ENCODE measurements at places on chromosomes 13 and 19.

DNA sequence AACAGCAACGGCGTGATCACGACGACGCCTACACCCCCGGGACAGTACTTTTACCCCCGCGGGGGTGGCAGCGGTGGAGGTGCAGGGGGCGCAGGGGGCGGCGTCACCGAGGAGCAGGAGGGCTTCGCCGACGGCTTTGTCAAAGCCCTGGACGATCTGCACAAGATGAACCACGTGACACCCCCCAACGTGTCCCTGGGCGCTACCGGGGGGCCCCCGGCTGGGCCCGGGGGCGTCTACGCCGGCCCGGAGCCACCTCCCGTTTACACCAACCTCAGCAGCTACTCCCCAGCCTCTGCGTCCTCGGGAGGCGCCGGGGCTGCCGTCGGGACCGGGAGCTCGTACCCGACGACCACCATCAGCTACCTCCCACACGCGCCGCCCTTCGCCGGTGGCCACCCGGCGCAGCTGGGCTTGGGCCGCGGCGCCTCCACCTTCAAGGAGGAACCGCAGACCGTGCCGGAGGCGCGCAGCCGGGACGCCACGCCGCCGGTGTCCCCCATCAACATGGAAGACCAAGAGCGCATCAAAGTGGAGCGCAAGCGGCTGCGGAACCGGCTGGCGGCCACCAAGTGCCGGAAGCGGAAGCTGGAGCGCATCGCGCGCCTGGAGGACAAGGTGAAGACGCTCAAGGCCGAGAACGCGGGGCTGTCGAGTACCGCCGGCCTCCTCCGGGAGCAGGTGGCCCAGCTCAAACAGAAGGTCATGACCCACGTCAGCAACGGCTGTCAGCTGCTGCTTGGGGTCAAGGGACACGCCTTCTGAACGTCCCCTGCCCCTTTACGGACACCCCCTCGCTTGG is 966 bp downstream of the JUNB start:
- DNase-seq, result peak; percentile 85

- DNase-seq, result no peak
Observed at GRCh38 chr19:6848986-6849385, 38.4 kb upstream of the ADGRE1 start.

DNA sequence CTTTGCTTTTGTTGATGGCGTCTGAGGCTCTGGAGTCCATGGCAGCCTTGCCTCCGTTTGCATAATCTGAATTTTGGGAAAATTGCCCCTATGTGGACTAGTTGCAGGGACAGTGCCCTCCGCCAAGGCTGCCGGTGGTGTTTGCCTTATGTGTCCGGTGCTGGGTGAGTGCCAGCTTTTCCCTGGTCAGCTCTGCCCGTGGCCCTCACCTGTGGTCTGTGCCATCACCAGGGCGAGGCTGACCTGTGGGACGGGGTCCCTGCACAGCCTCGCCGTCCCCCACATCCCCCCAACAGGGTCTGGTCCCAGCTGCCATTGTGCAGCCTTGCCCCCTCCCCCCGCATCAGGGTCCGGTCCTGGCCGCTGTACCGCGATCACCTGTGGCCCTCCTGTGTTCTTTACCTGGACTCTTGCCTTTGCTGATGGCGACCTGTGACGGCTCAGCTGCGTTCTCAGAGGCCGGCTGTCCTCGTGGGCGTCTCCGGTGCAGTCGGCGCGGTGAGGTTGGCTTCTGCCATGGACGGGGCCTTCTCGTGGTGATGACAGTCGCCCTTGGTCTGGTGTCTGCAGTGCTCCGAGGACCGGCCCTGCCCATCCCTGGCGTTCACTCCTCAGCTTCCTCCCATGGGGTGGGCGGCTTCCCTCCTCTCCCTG is 12.6 kb downstream of the CSNK1G2 start:
- no peak for DNase-seq

- DNase-seq, result no peak
Observed at GRCh38 chr19:48770734-48771472, 15.6 kb downstream of the FGF21 start.

DNA sequence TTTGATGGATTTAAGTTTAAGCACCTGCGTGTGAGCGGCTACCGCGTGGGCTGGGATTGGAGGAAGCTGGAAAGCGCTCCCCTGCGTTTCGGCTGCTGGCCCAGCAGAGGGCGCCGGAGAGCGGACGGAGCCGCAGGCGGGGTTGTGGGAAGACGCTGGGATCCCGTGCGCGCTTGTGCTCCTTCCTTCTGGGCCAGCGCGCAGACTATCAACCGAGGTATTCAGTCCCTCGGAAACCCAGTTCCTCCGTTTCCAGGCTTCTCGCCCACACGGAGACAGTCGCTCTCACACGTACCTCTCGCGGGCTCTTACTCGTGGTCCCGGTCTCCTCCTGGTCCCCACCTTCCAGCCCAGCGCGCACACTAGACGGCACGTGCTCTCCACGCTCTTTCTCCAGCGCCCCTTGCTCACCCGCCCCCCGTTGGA is 28.8 kb downstream of the EPN1 start:
- no peak for DNase-seq

GRCh38 chr13:33307843-33308242 is 22.3 kb upstream of the STARD13 start:
- DNase-seq, result peak; percentile 2

GRCh38 chr19:55041627-55042343 is 3.7 kb upstream of the GP6 start:
- no peak for DNase-seq

- no peak for DNase-seq
Observed at GRCh38 chr13:27962128-27962841, 6.8 kb downstream of the CDX2 start.

GRCh38 chr13:45209229-45209628 is 8.4 kb upstream of the KCTD4 start:
- DNase-seq, result no peak
